NCI-H1092 (cell line): ENCODE measurements at places on chromosomes 12 and 14.

DNA sequence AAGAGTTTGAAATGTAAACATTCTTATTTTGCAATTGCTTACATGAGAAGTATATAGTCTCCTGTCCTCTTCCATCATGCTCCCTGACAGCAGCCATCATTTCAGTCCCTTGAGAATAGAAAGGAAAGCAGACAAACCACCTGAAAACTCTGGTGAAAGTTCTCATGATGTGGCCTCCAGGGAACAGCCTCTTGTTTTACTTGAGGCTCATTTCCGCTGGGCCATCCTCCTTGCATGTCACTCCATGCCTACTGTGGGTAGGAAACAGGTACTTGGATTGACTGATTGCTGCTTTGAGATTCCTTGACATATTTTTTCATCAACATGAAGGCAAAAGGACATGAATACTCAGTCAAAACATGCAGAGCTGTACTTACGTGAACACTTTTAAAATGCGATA is 6.0 kb downstream of the SYT1 start:
- DNase-seq, result no peak

GRCh38 chr14:24513009-24513408 is 4.9 kb upstream of the CMA1 start:
- DNase-seq, result no peak

GRCh38 chr12:121468499-121468801 is 68.5 kb downstream of the RNF34 start:
- DNase-seq, result no peak

GRCh38 chr14:106442857-106443256 is 916.5 kb downstream of the TMEM121 start:
- no peak for DNase-seq

DNA sequence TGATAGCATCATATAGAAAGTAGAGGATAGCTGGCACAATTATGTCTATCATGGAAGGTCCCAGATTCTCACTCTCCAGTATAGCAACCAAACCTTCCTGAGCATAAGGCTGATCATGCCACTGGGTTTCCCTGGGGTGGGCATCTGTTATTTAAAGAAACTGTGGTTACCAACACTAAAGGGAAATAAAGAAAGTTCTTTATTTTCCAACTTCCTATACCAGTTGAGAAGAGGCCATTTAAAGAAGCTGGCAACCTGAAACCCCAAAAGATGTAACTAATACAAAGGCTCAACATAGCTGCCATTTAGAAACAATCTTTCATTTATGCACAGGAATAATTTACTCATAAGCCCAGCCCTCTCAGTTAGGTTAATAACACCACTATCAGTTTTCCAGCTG is 3.1 kb downstream of the BCAT1 start:
- DNase-seq, result no peak

- no peak for DNase-seq
Observed at GRCh38 chr14:58647777-58648176, 10.0 kb downstream of the DACT1 start.

DNA sequence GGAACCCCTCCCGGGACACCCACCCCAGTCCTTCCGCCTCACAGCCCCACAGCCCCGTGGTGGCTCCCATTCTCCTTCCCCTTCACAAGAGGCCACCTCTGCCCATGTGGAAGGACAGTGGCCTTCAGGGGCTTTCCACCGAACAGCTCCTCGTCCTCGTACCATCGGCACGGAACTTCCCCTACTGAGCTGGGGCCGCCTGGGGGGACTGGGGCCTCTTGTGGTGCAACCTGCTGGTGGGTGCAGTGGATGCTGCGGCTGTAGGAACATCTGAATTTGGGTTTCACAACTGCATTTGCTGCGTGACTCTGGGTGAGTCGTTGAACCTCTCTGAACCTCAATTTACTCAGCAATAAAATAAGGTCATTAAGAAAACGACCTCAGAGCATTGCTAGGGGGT is 50.9 kb downstream of the RFLNA start:
- DNase-seq, result no peak

DNA sequence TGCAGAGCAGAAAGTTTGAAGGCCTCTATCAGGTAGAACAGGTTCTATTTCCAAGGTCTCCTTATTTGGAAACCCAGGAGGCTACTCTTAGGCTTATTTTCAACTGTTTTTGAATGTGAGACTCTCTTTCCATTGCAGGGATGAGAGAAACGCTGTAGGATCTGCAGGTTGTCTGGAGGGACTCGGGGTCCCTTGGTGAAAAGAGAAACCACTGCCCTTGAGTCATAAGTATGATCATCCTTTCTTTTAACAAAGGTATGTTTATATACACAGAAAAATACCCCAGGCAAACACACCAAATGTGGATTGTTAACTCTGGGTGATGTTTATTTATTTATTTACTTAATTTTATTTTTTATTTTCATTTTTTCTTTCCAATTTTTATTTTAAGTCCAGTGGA is 57.8 kb upstream of the MAX start:
- DNase-seq, result no peak

GRCh38 chr12:53105712-53106439 is 2.6 kb downstream of the SOAT2 start:
- DNase-seq, result no peak

DNA sequence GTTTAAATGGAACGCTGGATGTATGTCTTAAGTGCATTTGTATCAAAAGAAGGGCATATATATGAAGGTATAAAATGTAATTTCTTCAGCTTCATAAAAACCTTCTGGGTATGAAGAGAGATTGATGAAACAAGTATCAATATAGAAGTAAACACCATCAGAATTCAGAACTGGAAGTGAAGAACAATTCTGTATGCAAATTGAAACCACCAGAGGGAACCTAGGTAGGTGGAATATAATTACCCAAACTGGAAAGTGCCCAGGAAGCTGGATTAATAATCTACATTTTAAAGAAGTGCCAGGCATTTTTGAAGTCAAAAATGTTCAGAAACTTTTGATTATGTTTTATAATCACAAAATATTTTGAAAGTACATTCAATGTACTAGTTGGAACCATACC is 336.2 kb upstream of the GARIN6 start:
- DNase-seq, result no peak

DNA sequence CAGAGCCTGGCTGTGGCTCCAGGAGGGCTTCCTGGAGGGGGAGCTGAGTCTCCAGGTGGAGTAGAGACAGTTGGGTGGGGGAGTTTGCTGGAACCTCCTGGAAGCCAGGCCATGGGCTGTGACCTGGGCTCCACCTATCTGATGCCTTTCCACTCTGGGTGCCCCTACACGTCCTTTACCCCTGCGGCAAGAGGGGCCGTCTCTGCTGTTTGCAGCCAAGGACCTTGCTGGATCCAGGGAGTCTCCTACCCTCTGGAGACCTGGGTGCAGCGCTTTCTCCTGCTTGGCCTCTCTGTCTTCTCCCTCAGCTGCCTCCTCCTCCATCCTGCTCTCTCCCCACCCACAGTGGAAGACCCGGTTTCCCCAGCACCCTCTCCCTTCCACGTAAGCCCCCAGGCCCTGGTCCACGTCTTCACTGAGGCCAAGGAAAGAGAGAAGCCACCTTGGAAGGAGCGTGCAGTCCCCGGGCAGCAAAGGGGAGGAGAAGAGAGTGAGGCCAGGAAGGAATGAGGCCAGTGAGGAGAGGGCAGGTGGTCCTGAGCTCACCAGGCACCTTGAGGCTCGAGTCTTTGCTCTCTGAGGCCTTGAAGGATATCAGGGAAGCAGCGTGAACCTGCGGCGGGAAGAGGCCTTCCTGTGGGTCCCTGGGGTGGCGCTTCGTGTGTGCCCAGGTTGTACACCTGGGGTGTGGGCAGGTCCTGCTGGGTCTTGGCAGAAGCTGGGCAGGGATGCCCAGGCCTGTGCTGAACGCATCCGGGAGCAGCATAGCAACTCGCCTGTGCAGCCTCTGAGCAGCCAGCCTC is 294.3 kb upstream of the RTL1 start:
- no peak for DNase-seq

- no peak for DNase-seq
Observed at GRCh38 chr14:61403411-61403810, 82.0 kb downstream of the PRKCH start.

GRCh38 chr12:78185109-78185508 is 354.4 kb downstream of the NAV3 start:
- DNase-seq, result no peak

- no peak for DNase-seq
Observed at GRCh38 chr14:55129428-55130195, 560 bp downstream of the LGALS3 start.

DNA sequence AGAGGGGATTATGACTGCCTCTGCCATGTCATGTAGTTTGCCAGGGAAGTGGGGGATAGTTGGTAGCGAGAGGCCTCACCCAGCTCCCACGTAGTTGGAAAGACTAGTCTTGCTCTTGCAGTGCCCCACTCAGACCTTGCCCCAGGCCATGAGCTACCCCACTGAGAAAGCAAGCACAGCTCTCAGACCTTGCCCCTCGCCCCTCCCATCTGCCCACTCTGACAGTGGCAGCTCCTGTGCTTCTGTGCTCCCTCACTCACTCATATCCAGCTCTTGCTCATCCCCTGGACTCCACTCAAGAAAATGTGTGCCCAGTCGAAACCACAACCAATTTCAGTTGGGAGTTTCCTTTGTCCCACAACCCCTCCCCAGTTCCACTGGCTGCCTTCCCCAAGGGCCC is 55.5 kb upstream of the BDKRB2 start:
- no peak for DNase-seq

DNA sequence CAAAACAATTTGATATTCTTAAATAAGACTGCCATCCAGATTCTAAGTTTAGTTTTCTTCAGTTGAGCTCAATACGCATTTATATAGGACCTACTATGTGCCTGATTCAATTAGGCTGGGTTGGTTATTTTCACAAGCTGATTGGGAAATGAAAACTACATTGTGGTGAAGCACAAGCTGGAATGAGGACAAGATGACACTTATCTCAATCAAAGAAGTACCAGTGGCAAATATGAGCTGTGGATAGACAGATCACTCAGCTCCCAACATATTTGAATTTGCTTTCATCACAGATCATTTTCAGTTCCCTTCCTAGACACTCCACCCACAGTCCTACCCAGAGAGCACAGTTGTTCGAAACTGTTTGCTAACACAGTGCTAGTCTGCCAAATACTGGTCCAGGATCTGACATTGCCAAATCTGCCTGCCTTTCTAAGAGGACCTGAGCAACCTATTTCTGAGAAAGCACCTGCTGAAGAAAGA is 74.7 kb downstream of the LLPH start:
- DNase-seq, result no peak

DNA sequence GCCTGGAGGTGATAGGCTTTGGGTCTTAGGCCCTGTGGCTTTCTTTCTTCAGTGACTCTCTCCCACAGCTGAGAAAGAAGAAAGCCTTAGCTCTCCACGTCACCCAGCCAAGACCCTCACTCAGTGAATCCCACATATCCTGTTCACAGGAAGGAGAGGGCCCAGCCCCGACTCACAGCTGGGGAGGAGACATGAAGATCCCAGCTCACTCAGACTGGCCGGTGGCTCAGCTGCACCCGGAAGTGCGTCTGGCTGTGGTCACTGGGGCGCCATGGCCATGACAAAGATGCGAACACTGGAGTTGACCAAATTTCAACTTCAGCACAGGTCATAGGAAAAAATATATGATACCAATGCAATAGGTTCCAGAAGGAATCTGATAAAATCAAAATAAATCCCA is 14.2 kb downstream of the DLK1 start:
- no peak for DNase-seq

- no peak for DNase-seq
Observed at GRCh38 chr12:75747572-75748021, 236.2 kb upstream of the KRR1 start.

DNA sequence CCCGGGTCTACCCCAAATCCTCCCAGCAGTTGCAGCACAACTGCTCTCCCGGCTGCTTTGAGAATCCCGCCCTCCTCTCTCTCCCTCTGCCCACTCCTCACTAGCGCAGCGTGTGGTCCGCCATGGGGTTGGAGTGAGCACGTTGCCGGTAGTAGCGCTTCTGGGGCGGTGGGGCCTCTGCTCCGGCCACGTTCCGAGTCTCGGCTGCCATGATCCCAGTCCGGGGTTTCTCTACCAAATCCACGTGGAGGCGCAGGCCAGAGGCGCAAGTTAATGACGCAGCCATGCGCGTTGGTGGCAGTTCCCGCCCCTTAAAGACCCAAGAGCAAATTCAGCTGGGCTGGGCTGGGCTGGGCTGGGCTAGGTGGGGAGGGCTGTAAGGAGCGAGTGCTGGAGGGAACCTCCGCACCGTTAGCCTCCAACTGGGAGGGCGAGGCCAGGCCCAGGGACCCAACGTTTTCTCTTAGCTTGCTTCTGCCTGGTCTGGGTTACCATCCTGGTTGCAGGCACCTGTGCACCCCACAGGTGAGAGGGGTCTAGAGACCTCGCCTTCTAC is at the start of gene METTL1:
Gene METTL1, minus strand, starts transcription at position 233 of the 556 bp plus-strand sequence. Its CDS starts 22 bp downstream, at position 211.
- DNase-seq, result peak; percentile 82

GRCh38 chr12:66398931-66399910 is 96.9 kb downstream of the HELB start:
- no peak for DNase-seq

DNA sequence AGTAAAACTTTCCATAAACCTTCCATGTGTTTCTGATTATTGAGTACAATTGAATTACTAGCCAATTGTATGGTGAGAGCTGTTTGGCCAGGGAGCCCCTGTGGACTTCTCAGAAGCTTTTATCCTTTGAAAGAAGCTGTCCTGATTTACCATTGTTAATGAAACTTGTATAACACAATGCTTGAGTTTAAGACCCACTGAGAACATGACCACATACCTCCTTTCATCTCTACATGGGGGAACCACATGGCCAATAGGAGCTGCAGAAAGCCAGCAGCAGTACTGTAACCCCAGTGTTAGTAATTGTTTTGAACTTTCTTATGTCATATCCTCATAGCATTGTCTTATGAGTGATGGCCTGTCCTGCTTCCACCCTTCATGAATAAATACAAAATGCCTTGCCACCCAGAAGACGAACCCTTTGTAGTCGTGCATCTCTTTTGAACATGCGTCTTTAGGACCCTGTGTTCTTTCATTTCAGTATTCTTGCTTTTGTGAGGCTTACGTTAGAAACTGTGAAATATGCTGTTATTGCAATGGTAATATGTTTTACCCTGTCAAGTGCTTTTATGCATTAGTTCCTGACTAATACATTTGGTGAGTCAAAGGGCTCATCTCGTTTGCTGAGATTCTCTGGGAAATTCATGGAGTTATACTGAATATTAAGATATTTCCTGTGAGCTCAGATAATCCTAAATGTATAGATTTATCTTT is 815.7 kb downstream of the NRXN3 start:
- no peak for DNase-seq

- DNase-seq, result no peak
Observed at GRCh38 chr14:62168564-62169155, 406.4 kb downstream of the SNAPC1 start.
